ENCODE measurements at places on chromosomes 6 and 20.

GRCh38 chr6:147507162-147508041 is 1.1 kb upstream of the SAMD5 start:
- DNase-seq, result no peak

GRCh38 chr20:6767536-6768227 is at the start of gene BMP2:
BMP2 (plus strand) TSS chr20:6767686; CDS start chr20:6770127, 2,441 bp downstream.
- DNase-seq, result no peak

DNA sequence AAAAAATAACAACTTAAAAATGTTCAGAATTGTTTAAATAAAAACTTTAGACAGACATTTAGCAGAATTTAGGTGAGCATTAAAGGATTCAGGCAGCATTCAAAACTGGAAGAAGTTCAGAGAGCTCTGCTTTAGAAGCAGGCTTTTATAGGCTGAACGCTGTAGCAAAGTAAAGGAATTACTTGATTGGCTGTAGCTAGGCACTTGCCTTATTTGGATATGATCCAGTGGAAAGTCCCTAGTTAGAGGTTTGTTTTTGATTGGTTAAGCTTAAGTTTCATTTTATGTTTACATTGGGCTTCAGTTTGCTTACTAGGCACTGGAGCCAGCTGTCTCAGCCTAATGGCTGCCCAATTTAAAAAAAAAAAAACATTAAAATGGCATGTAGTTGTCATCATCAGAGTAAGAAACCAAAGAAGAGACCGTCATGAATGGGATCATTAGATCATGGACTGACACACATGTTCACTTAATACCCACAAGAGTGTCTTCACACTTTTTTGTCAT is 65.1 kb downstream of the CBFA2T2 start:
- no peak for DNase-seq

DNA sequence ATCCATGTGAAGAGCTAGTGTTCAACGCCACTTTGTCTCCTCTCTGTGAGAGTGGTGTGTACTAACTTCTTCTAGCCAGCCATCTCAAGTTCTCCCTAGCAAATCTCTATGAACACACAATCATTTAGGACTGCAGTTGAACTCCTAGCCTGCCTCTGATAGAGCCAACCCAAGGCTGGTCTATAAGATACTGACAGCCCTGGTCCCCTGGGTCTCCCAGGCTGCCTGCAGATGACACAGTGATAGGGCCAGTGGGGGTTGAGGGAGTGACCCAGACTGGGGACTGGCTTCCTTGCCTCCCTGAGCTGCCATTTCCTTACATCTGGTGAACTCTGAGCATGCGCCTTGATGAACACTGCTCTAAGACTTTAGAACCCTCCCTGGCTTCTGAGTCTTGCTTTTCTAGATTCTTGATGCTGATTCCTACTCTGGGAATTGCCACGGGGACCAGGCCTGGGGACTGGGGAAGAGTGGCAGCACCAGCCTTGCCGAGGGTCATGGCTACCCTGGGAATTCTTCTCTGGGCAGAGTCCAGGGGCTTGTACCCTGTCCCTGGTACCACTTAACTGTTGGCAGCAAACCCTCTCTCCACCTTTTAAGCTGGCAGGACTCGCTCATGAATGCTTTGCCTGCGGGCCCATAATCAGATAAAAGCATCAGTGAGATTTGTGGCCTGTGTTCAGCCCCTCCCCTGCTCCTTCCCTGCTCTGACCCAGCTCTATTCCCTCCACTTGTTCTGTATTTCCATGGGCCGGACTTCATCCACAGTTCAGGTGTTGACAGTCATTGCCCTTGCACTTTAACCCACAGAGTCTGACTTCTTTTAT is 130.8 kb upstream of the CHD6 start:
- DNase-seq, result no peak

- no peak for DNase-seq
These were observed 63.2 kb downstream of the PKIB start for GRCh38 chr6:122673343-122673961.

GRCh38 chr6:119533603-119534279 is 184.2 kb upstream of the MAN1A1 start:
- no peak for DNase-seq

DNA sequence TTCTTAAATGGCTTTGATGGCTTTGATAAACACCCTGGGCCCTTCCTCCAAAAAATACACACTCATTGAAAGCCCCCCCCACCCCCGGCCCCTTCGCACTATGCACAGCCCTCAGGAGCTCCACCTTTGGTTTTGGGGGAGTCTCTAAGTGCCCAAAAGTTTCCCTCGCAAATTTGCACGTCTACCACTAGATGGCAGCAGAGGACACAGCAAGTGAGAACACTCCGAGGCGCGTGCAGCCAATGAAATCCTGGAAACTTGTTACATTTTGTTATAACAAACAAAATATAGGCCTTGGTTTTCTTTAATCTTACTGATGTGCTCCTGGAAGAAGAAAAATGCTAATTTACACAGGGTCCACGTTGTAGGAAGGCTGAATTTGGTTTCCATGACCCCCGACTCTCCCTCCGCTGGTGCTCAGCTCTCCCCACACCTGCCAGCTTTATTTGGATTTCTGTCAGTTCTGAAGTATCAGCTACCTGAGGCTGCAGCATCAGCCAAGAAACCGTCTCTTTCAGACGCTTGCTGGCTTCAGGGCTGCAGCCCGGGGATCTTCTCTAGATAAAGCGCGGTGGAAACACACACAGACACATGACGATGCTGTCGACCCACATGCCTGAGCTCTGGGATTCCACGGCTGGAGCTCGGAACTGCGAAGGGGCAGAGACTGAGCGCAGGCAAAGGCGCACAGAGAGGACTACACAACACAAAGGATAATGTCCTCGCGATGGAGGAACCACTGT is 148.3 kb upstream of the RPS6KA2 start:
- DNase-seq, result peak; percentile 19

DNA sequence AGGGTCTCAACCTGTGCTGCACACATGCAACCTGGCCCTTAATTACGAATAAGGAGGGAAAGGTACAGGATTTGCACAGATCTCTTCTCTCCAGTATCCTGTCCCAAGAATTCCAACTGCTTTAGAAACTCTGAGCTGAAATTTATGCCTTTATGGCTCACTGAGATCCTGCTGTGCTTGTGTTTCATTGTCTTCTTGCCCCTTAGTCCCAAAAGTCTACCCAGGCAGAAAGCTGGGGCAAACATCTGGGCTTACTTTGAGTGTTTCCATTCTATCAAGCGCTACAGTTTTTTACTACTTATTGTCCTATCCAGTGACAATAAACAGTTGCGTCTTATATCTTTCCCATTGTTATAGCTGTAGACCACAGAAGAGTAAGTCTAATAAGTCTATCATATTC is 99.7 kb downstream of the LIN28B start:
- no peak for DNase-seq

- no peak for DNase-seq
These were observed 31.0 kb upstream of the PCMTD2 start for GRCh38 chr20:64224351-64225170.

- DNase-seq, result no peak
These were observed 155.5 kb downstream of the PTPRK start for GRCh38 chr6:128364766-128365519.

DNA sequence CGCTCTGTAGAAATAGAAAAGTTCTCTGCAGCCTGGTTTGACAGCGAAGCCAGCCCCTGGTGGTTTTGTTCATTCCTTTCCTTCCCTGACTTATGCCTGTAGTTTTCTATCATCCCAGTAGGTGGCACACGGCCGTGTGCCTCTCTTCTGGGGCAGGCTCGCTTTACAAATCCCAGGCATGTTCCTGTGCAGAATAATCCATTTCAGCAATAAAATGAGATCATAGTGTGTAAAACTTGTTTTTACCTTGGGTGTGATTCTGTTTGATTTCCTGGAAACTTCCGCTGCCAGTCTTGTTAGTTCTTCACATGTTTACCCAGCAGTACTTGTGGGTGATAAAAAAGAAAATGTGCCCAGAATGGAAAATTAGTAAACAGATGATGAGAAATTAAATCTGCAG is 7.4 kb upstream of the INSM1 start:
- DNase-seq, result no peak

DNA sequence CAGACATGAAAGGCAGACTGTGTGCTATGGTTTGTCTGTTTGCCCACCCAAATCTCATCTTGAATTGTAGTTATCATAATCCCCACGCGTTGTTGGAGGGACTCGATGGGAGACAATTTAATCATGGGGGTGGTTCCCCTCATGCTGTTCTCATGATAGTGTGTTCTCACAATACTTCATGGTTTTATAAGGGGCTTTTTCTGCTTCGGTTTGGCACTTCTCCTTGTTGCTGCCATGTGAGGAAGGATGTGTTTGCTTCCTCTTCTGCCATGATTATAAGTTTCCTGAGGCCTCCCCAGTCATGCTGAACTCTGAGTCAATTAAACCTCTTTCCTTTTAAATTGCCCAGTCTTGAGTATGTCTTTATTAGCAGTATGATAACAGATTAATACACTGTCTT is 47.2 kb upstream of the MICB start:
- DNase-seq, result no peak

DNA sequence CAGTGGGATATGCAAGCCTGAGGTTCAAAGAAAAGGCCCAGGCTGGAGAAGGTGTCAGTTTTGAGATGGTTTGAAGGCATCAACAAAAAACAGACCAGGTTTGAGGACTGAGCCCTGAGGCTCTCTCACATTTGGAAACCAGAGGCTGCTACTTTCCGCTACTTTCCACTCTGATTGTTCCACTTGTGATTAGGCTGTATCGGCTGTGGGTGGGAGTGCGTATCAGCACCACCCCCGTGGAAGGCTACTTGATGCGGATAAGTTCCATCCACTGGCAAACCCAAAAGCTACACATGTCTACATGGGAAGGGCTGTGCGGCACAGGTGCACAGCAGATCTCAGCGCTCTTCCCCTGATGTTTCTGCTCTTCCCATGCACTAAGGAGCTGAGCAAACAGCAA is 198.7 kb downstream of the GMPR start:
- no peak for DNase-seq

GRCh38 chr6:28757429-28758045 is 166.2 kb downstream of the TRIM27 start:
- DNase-seq, result no peak

GRCh38 chr6:108168090-108168463 is 2.3 kb downstream of the NR2E1 start:
- DNase-seq, result no peak

- DNase-seq, result no peak
These were observed 44.5 kb downstream of the NCOA7 start for GRCh38 chr6:125835221-125835744.

DNA sequence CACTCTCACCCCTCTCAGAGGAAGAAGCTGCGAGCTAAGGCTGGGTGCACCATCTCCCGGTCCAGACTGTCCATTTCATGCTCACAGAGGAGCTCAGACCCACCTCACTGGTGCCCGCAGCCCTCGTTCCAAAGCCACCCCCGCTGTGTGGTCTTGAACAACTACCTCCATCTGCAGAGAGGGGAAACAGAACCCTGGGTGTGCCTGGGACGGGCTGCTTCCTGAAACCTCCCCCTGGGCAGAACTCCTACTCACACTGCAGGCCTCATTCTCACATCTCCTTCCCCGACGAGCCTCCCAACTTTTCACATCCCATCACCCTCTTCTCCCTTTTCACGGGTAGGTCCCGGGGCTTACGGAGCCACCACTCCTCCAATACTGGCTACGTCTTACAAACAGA is 18.1 kb downstream of the PMEPA1 start:
- no peak for DNase-seq

GRCh38 chr20:19628570-19629134 is 129.4 kb upstream of the RIN2 start:
- DNase-seq, result no peak

GRCh38 chr6:62797190-62797589 is 414.1 kb upstream of the FKBP1C start:
- no peak for DNase-seq

- DNase-seq, result no peak
These were observed 66.2 kb downstream of the SLC22A23 start for GRCh38 chr6:3390698-3391097.

DNA sequence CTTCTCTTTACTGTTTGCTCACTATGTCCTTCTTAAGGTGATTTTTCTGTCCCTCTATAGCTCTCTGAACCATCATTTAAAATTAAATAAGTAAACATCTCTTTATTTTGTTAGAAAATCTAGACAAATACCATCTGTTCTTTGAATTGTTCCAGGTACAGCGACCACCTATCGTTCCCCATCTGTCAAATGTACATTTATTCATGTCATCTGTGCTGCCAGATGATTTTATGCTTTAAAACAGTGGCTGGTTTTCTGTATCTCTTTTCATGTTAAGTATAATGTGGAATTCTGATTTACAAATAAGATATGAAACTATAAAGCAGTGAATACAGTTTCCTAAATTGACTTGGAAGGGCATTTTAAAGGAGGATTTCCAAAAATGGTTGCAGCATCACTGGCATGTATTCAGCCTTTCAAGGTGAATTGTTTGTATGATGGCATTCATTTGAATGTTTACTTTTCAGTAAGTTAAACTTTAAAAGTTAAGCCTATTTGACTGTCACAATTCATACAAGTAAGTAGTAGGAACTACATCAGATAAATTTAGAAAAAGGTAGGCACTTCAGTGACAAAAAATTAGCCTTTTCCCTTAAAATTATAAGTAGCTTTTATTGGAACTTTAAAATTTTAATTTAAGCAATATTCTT is 92.6 kb upstream of the CLVS2 start:
- no peak for DNase-seq

- DNase-seq, result no peak
These were observed 3.3 kb upstream of the CNKSR3 start for GRCh38 chr6:154513601-154514320.

DNA sequence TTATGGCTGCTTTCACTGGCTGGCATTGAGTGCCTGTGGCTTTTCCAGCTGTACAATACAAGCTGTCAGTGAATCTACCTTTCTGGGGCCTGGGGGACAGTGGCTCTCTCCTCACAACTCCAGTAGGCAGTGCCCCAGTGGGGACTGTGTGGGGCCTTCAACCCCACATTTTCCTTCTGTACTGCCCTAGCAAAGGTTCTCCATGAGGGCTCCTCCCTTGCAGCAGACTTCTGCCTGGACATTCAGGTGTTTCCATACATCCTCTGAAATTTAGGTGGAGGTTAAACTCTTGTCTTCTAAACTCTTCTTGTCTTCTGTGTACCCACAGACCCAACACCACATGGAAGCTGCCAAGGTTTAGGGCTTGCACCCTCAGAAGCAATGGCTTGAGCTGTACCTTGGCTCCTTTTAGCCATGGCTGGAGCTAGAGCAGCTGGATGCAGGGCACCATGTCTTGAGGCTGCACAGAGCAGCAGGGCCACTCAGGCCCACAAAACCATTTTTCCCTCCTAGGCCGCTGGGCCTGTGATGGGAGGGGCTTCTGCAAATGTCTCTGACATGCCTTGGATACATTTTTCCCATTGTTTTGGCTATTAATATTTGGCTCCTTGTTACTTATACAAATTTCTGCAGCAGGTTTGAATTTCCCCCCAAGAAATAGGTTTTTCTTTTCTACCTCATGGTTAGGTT is 9.6 kb downstream of the PEX7 start:
- no peak for DNase-seq

DNA sequence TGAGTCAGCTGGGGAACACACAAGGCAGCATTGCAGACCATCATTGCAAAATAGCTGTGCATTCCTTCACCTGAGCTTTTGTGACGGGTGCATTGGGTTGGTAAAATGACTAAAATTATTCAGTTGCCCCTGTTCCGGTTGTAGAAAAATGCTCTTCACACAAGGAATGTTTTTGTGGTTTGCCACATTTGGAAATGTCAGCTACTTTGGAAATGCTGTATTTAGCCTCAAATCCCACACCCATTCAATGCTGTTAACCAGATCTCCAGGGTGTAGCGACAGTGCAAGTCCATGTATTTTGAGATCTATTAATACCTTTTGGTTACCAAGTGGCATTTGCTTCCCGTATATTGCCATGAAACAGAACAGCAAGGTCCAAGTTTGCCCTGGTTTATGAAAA is 201.2 kb downstream of the FOXA2 start:
- DNase-seq, result no peak

- no peak for DNase-seq
These were observed 114.2 kb upstream of the LY86 start for GRCh38 chr6:6474170-6474920.
